ENCODE measurements at places on chromosomes 2 and 18.
A peak's percentile ranks its signal among the peaks of the same experiment; 100 is the strongest.

DNA sequence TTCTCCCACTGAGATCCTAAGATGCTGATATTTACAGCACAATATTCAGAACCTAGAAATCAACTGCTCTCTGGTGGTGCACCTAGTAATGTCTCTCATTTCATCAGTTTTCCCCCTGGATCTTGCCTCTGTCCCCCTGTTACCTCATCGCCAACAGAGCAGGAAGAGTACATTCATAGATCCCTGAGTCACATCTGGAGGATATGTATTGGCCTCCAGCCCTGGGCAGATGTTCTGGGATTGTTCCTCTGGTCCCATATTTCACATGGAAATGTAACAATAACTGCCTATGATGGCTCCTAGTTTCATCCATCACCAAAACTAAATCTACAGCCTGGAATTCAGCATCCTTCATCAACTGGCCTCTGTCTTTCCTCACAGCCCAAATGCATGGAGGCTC lies 278.8 kb upstream of the SLC14A2 start:
- DNase-seq = no peak

DNA sequence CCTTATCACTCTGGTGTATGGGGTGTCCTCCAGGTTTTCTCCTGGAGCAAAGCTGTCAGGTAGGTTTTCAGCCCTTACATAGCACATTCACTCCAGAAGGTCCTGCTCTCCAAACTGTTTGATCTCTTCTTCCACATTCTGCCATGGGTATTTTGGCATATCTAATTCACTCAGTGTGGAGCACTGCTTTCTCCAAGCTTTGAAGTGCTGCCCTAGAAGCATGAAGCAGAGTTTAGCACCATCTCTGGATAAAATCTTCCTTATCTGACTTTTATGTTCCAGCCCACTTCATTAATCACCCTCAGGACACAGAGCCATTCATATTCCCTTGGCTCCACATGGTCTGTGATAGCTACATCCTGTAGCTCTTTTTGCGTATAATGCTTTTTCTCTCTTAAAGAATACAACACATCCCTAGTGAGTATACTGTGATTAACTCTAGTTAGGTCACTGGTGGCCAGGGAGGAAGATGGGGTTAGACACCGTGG lies 56.7 kb upstream of the ARHGAP28 start:
- no peak for DNase-seq

- peak; percentile 49 for DNase-seq
Measured at GRCh38 chr2:100427627-100428258, 10.3 kb upstream of the CHST10 start.

- DNase-seq = no peak
Measured at GRCh38 chr2:62499430-62500060, 6.5 kb downstream of the TMEM17 start.

DNA sequence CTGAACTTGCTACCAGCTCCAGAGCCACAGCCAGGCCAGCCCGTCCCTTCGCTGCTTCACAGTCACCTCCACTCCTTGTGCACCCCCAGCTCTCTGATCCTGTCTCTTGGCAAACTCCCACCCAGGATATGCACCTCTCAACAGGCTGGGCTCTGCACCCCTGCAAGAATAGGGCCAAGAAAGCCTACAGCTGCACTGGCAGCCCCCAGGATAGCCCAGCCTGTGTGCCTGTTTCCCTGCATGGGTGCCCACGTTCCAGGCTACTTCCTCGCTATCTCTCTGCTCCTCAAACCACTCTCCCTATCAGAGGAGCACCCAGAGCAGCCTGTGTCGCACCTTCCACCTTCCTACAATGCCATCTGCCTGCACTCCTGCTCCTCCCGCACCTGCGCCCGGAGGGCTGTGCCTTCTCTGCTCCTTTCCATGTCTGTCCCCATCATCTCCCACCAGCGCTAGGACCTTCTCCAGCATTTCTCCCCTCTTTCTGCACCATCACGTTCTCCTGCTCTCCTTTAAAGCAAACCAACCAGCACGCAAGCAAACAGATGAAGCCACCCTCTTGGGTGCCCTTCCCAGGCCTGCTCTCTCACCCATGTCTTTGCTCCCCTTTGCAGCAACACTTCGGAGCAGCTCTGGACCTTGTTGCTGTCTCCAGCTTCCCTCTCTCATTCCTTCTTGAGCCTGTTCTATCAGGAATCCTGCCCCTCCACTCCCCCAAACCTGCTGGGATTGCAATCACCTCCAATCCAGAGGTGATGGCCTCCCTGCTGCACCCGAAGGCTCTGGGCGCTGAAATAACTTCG lies 313.2 kb upstream of the HS6ST1 start:
- DNase-seq = no peak

DNA sequence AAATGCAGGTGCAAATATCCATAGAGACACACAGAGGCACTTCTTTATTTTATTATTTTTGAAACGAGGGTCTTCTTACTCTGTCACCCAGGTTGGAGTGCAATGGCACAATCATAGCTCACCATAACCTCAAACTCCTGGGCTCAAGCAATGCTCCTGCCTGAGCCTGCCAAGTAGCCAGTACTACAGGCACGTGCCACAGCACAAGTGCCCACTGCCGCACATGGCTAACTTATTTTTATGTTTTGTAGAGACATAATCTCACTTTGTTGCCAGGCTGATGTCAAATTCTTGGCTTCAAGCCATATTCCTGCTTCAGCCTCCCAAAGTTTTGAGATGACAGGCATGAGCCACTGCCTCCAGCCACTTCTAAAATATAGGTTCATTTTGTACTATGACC lies 537.6 kb downstream of the THSD7B start:
- no peak for DNase-seq

DNA sequence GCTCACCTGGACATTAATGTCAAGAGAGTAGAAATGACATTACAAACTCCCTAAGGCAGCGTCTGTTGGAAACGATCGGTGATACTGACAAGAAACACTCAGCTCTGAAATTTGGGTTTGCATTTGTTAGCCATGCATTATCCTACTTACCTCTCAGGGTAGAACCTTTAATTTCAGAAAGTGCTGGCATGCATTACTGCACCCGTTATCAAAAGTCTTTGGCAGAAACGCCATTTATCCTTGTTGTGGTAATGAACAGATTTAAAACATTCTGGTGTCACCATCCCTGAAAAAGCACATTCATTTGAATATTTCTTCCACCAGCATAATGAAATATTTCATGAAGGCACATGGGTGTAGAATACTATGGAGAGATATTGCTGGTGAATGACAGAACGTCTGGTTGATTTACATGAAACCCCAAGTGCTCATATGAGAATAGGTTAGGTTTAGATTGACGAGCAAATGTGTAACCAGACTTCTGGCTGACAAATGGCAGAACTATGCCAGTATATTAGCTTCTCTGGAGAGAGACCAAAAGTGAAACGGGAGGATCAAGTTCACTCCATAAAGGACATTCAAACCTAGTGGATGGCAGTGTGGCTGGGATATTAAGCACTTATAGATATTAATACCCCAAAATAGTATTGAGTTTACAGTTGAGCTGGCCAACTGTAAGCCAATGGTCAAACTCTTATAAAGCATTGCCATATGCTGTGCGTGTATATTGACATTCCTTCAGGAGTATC lies 53.5 kb upstream of the ITGB6 start:
- DNase-seq = no peak

DNA sequence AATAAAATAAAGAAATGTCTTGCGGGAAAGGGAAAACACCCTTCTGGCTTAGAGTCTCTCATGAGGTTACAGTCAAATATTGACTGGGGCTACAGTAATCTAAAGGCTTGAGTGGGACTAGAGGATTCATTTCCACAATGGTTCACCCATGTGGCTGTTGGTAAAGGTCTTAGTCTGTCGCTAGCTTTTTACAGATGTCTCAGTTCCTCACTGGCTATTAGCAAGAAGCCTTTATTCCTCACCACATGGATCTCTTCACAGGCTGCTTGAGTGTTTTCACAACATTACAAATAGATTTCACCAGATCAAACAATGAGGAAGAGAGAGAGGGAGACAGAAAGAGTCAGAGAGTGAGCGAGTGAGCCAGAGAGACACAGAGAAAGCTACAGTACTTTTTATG lies 8.3 kb upstream of the ZC3H15 start:
- DNase-seq = no peak

DNA sequence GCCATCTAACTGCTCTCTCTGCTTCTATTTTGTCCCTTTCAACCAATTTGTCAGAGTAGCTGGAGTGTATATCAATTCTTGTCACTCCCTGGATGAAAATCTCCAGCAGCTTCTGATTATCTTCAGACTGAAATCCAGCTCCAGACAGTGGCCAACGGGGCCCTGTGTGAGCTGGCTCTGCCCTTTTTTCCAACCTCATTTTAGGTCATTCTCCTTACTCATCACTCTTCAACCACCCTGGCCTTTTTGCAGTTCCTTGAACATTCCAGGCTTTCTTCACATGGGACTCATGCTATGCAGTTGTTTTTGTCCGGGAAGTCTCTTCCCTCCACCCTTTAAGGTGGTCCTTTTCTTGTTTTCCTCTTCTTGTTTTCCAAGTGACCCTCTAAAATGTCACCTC lies 15.4 kb upstream of the FAP start:
- DNase-seq = no peak

DNA sequence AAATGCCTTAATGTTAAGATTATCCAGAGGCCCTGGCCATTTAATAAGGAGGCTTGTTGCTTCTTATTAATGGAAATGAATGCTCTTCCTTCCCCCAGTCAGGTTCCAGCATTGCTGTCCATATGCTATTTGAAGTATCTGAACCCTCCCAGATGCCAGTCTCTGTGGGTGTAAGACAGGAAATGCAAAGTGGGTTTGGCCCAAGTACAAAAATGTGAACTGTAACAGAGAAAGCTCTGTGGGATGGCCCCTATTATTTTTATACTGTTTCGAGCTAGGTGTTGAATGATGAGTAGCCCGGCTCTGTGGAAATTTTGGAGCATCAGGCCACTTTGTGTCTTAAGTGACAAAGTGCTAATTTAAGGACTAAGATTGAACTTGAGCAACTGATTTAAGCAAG lies 141.0 kb downstream of the UXS1 start:
- DNase-seq = peak; percentile 30

GRCh38 chr2:114265261-114265660 lies 177.2 kb upstream of the DPP10 start:
- no peak for DNase-seq

GRCh38 chr2:20137131-20137571 lies 85.7 kb upstream of the LAPTM4A start:
- DNase-seq = no peak

- no peak for DNase-seq
Measured at GRCh38 chr18:45373286-45373880, 241.9 kb upstream of the SLC14A2 start.
